ENCODE measurements at places on chromosomes 7 and 10.

GRCh38 chr7:113083132-113083815, 3.4 kb downstream of the GPR85 start:
- no peak for DNase-seq

DNA sequence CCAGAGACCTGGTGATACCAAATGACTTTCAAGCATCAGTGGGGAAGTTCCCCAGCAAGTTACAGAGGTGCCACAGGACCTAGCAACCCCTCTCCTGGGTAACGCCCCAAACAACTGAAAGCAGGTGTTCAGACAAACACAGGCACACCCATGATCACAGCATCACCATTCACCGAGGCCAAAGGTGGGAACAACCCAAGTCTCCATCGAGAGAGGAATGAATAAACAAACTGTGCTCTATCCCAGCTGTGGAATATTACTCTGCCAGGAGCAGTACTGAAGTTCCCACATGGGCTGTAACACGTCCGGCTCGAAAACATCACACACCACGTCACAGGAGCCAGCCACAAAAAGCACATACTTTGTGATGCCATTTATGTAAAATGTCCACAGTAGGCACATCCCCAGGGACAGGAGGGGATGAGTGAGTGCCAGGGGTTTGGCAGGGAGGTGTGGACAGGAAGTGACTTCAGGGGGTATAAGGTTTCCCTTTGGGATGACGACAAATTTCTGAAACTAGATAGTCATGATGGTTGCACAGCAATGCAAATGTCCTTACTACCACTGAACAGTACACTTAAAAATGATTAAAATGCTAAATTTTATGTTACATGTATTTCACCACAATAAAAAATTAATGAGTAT, 222.8 kb downstream of the TNS3 start:
- no peak for DNase-seq

GRCh38 chr7:6159524-6160031, 112.8 kb downstream of the CYTH3 start:
- no peak for DNase-seq

GRCh38 chr10:75464478-75465449, 33.3 kb downstream of the LRMDA start:
- DNase-seq = no peak

GRCh38 chr7:106065575-106066500, 46.3 kb downstream of the SYPL1 start:
- DNase-seq = no peak

DNA sequence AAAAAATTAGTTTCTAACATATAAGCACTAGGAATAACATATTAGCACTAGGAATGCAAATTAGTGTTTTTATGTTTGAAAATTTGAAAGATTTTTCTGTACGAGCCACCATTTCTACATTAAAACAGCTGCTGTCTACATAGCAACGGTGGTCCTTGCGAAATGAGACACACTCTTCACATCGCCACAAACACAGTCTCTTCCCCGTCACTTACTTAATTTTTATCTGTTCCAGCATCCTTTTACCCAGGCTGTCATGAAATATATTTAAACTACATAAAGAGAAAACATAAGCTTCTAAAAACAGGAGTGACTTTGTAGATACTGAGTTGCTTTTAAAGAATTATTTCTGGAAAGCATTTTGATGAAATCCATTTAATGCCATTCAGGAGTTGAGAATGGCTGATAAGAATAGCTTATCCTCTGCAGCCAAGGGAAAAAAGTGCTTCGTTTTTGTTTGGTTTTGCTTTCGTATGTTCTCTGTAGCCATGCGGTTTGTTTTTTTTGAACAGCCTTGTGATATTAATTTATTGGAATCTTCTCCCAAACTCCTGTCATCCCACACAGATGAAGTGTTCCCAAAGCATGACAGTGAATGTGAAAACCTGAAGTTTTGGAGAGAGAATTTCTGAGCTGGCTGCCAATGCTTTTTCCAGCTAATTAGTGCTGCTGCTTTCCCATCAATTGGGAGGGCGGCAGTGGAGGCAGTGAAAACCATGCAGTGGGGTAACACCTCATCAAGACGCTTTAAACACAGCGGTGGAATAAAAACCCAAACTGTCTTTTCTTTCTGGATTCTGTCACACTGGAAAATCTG, 603.7 kb upstream of the ADARB2 start:
- no peak for DNase-seq

DNA sequence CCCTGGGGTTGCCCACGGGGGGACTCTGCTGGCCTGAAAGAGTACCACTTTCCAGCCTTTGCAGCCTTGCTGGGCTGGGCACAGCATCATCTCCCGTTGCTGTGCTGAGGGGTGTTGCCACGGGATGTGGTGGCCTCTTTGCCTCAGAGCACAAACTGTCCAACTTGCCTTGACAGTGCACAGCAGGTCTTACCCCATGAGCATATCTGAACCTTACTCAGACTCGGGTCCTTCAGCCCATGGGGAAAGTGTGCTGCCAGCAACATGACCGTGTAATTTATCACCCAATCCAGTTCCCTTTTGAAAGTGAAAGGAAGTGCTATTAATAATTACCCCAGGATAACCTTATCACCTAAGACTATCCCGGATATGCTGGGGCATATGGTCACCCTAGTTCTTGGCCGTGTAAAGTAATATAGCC, 46.8 kb downstream of the TBXAS1 start:
- DNase-seq = no peak

GRCh38 chr10:72022228-72022627, 58.0 kb downstream of the CHST3 start:
- no peak for DNase-seq

DNA sequence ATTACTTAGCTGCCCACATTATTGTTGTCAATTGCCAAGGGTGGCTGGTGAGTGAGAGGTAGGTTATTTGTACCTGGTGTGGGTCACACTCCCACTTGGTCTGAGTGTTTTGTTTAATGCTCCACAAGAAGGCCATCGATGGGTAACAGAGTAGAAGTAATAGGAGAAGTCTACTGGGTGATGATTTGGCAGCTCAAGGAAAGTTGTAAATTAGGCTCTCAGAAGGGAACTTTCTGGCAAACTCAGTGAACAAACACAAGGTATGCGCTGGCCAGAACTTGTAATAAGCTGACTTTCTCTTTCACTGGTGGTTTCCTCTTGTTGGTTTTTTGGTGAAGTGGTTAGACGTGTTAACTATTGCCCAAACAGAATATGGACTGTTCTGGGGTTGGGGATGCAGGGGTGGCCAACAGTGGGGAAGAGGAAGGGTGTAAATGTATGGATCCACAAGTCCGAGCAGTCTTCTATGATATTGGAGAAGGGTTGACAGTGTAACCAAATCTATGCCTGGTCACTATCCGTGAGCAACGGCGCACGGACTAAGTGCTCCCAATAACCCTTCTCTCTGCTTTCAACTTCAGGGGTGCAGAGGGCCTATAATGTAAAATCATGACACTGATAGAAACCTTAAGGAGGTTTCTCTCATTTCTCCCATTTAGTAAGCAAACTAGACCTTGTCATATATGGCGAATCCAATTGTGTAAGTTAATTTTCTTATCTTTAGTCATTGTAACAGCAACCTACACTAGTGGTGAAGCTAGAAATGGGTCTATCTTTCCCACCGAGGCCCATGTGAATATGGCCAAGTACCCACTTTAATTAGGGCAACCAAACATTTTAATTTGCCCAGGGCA, 212.8 kb downstream of the PTEN start:
- no peak for DNase-seq

GRCh38 chr10:51808187-51808586, 108.8 kb upstream of the CSTF2T start:
- DNase-seq = no peak

- no peak for DNase-seq
These were observed 84.6 kb upstream of the CAPZA2 start for GRCh38 chr7:116777651-116778281.

DNA sequence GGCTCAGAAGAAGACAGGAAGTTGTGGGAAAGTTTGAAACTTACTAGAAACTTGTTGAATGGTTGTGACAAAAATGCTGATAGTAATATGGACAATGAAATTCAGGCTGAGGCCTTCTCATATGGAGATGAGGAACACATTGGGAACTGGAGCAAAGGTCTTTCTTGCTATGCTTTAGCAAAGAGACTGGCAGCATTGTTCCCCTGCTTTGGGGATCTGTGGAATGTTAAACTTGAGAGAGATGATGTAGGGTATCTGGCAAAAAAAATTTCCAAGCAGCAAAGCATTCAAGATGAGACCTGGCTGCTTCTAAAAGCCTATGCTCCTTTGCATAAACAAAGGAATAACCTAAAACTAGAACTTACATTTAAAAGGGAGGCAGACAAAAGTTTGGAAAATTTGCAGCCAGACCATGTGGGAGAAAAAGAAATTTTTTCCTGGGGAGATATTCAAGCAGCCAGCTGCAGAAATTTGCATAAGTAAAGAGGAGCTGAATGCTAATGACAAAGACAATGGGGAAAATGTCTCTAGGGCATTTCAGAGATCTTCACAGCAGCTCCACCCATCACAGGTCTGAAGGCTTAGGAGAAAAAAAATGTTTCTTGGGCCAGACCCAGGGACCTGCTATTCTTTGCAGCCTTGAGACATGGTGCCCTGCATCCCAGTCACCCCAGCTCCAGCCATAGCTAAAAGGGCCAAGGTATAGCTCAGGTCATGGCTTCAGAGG, 16.5 kb upstream of the KCND2 start:
- DNase-seq = no peak

Data from GF-D8 (cell line).